ENCODE measurements at places on chromosomes 11 and 22. TPM values are rescaled to one million over a fixed set of nuclear protein-coding genes. Genes with fewer than 3 reads are reported as not detected.

The PHF21B gene
- total RNA-seq: not detected

The ACRV1 gene
- not detected for total RNA-seq

DNA sequence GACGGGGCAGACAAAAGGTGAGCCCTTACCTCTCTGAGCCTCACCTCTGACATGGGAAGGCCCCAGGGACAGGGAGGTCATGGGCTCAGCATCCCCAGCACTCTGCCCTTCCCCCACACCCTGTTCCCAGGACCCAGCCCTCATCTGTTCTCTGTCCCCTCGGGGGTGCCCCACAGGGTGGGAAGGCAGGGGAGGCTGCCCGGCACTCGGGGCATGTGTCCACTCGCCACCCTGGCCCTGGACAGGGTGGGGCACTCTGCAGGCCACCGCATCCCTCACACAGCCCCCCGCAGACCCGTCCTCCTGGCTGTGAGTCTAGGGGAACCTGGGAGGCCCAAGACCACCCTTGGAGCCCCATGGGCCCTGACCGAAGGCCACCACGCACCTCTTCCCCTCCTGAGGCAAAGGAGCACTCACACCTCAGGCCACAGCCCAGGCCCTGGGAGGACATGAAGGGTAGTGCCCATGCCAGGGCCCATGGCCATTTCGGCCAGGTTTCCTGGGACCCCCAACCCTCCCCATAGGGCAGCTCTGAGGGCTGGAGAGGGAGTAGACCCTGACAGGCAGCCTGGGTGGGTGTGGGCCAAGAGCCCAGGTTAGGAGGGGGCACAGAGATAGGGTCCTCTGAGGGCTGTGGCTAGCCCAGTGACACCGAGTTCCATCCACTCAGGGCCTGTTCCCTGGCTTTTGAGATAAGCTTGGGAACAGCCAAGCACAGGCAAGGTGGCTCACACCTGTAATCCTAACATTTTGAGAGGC is 193.1 kb downstream of the IGLL1 start:
- no peaks in the 10 kb centered on the region for H3K4me1 ChIP-seq
- no peak for DNase-seq
- no peaks in the 10 kb centered on the region for H3K36me3 ChIP-seq
- H3K4me3 ChIP-seq: no peak overlapping the region
- H3K27ac ChIP-seq: no peak overlapping the region

GRCh38 chr11:32226480-32226879 is 135.6 kb downstream of the RCN1 start:
- H3K4me1 ChIP-seq: no peaks in the 10 kb centered on the region
- H3K4me3 ChIP-seq: no peak overlapping the region
- no peak overlapping the region for H3K27ac ChIP-seq
- no peaks in the 10 kb centered on the region for H3K36me3 ChIP-seq
- DNase-seq: no peak
- no peaks in the 10 kb centered on the region for H3K27me3 ChIP-seq

- H3K36me3 ChIP-seq: no peaks in the 10 kb centered on the region
- H3K4me3 ChIP-seq: no peak overlapping the region
- H3K4me1 ChIP-seq: no peaks in the 10 kb centered on the region
Observed at GRCh38 chr11:18223591-18224387, 12.8 kb downstream of the SAA4 start.

- no peak overlapping the region for H3K27ac ChIP-seq
- no peaks in the 10 kb centered on the region for H3K27me3 ChIP-seq
- H3K4me1 ChIP-seq: peaks cover 3% of the 10 kb centered on the region
- no peaks in the 10 kb centered on the region for H3K36me3 ChIP-seq
Observed at GRCh38 chr11:46359953-46360352, 12.7 kb downstream of the DGKZ start.

GRCh38 chr11:76234416-76235232 is 28.3 kb upstream of the WNT11 start:
- peak overlapping the region; percentile 80 for H3K27ac ChIP-seq
- H3K27me3 ChIP-seq: no peaks in the 10 kb centered on the region
- DNase-seq: peak; percentile 55
- H3K36me3 ChIP-seq: no peaks in the 10 kb centered on the region

The PLAAT2 gene
- total RNA-seq: 1.9 TPM

GRCh38 chr22:29753808-29754657 is 12.8 kb downstream of the ZMAT5 start:
- H3K27me3 ChIP-seq: no peaks in the 10 kb centered on the region
- H3K36me3 ChIP-seq: no peaks in the 10 kb centered on the region

- H3K4me1 ChIP-seq: no peaks in the 10 kb centered on the region
- H3K36me3 ChIP-seq: no peaks in the 10 kb centered on the region
- H3K4me3 ChIP-seq: no peak overlapping the region
Observed at GRCh38 chr11:107583629-107584195, 7.2 kb upstream of the ELMOD1 start.

The SHISAL1 gene
- 6.6 TPM for total RNA-seq

The SERPIND1 gene
- 0.32 TPM for total RNA-seq

GRCh38 chr11:2144544-2145248 is 5.5 kb upstream of the IGF2 start:
- H3K36me3 ChIP-seq: no peaks in the 10 kb centered on the region
- H3K27me3 ChIP-seq: peaks cover 71% of the 10 kb centered on the region
- H3K27ac ChIP-seq: no peak overlapping the region
- no peak for DNase-seq
- no peak overlapping the region for H3K4me3 ChIP-seq
- no peaks in the 10 kb centered on the region for H3K4me1 ChIP-seq

GRCh38 chr22:45645526-45646414 is 25.9 kb upstream of the ATXN10 start:
- peak; percentile 81 for DNase-seq
- peaks cover 4% of the 10 kb centered on the region for H3K4me1 ChIP-seq
- H3K27ac ChIP-seq: no peak overlapping the region
- no peaks in the 10 kb centered on the region for H3K27me3 ChIP-seq

The SCO2 gene
- total RNA-seq: 1.8 TPM

The KCTD17 gene
- total RNA-seq: 25.4 TPM

Data from colonic mucosa (tissue), 4 donors.